ENCODE measurements at places on chromosomes 5 and 9.

GRCh38 chr9:20650750-20651299 lies 28.5 kb upstream of the MLLT3 start:
- DNase-seq, result no peak

DNA sequence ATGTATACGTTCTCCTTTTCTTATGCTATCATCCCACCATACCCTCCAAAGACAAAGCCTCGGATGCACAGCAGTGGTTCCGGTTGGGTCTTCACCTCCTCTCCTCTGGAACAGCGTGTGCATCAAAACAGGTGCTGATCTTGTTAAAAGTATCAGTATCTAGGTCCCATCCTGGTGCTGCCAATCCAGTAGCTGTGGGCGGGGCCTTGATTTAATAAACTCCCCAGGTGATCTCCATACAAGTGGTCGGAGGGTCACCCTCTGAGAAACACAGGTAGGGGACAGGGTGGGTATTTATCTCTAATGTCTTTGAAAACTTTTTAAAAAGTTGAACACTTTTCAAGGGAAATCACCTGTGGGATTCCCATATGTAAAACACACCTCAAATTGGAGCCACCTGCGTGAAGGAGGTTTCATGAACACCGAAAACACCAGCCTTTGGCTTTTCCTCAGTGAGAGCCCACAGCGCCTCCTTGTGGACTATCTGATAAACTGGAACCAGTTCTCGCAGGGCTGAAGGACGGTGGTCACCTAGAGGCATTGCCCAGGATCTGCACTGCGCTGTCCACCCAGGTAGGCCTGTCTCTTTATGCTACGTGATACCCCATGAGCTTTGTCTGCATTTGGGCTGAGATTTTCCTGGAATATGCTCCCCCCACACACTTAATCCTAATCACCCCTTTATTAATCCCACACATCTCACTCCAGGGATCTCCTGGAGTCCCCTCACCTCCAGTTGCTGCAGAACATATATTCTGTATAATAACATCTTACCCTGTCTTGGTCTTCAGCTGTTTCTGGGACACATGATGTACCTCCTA lies 80.5 kb upstream of the EPB41L4B start:
- no peak for DNase-seq

GRCh38 chr9:89522261-89522958 lies 24.5 kb upstream of the SEMA4D start:
- no peak for DNase-seq

- no peak for DNase-seq
Measured at GRCh38 chr5:38585816-38586215, 29.4 kb upstream of the LIFR start.

- DNase-seq, result peak; percentile 34
Measured at GRCh38 chr5:40619421-40619820, 60.3 kb upstream of the PTGER4 start.

DNA sequence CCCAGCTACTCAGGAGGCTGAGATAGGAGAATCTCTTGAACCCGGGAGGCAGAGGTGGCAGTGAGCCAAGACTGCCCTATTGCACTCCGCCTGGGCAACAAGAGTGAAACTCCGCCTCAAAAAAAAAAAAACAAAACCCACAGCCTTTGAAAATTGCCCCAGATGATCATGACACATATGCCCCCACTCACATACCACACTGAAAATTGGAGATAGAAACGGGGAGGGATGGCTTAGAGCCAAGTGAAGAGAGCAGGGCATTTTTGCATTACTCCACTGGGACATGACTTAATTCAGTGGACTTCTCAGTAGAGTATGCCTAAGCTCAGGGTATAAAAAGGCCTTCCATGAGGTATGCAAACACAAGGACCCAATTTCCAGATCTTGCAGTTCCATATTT lies 309.3 kb downstream of the BNC2 start:
- DNase-seq, result no peak

Data from kidney epithelial cell (primary cell).